ENCODE measurements at places on chromosomes 2 and 18.
A peak's percentile ranks its signal among the peaks of the same experiment; 100 is the strongest.

DNA sequence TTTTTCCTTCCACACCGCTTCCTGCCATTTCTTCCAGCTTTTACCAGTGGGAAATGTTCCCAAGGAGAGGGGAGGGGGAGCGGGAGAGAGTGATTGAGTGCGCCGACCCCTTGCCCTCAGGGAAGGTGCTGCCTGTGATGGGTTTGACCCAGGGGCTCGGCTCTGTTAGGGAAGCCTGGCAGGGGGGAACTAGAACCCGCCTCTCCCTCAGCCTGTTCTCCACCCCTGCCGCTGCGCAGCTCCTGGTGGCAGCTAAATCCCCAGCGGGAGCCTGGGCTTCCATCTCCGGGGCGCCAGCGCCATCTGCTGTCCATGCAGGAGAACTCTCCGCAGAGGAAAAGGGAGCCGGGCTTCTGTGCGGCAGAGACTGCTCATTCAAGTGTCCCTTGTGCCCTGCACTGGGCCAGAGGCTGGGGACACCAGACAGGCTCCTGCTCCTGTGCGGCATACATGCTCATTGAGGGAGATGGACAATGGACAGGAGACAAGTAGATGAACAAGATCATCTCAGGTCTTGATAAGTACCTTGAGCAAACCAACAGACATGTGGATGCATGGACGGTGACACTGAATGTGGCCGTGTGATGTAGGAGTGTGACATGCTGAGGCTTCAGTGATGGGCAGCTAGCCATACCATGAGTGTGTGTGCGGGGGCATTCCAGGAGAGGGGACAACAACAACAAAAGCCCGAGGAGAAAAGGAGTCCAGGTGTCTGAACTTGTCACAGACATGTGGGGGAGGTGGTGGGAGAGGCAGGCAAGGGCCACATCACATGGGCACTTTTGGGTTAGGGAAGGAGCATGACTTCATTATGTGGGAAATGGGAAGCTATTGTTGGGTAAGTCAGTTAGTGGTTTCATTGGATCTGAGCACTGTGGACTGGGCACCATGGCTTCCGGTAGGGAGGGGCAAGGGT lies 13.3 kb downstream of the CHPF start:
- DNase-seq, result peak; percentile 87
- no peak overlapping the region for H3K27ac ChIP-seq
- peaks cover 51% of the 10 kb centered on the region for H3K27me3 ChIP-seq

DNA sequence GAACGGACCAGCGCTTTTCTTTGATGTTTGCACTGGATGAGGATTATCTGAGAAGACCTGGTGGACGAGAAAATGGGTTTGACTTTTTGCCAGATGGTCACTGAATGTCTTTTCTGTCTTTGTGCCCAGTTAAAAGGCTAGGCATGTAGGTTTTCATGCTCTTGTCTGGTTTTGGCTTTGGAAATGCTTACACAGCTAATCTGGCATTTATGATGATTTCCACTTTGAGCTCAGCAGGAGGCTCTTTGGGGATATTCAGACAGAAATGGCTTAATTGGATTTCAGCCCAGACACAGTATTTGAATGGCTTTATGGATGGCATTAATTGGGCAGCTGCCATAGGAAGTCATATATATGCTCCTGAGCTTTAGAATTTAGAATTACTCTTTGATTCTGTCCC lies 59.6 kb downstream of the NCK2 start:
- H3K27ac ChIP-seq, result peak overlapping the region; percentile 71
- no peaks in the 10 kb centered on the region for H3K27me3 ChIP-seq
- H3K36me3 ChIP-seq, result peaks cover 67% of the 10 kb centered on the region
- H3K4me3 ChIP-seq, result no peak overlapping the region

DNA sequence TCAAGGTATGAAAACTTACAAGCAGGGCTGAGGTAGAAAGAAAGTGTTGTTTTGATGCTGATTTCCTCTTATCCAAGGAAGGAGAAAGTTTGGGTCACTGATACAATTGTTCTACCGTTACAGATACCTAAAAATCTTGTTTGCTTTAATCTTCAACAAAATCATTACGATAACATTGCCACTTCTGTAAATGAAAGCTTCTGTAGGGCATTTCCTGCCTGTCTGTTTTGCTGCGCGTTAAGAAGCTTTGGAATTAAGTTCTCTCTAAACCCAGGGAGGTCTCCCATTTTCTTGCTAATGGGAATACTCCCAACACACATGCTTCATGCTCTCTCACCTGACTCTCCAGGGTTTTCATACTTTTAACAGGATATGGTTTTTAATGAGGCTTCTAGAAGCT lies 258.5 kb downstream of the PTGR3 start:
- no peaks in the 10 kb centered on the region for H3K27me3 ChIP-seq
- no peak for DNase-seq
- H3K4me3 ChIP-seq, result no peak overlapping the region
- no peaks in the 10 kb centered on the region for H3K36me3 ChIP-seq

DNA sequence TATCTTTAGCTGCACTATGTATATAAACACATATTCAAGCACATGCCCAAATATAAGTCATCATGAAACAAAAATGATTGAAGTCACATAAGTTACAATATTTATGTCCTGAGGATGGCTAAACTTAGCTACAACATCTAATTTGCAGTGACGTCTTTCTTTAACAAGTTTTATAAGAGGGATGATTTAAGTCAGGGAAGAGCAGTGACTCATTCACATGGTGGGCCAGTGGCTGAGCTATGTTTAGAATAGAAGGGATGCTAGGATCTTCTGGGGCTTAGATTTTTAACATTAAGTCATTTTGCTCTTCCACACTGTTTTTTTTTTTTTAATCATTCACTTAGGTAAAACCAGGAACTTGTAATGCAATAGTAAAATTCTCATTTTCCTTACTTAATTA lies 22.3 kb downstream of the ADCYAP1 start:
- no peak overlapping the region for H3K27ac ChIP-seq
- no peak for DNase-seq
- no peaks in the 10 kb centered on the region for H3K4me1 ChIP-seq
- H3K27me3 ChIP-seq, result peaks cover 11% of the 10 kb centered on the region
- no peak overlapping the region for H3K4me3 ChIP-seq
- no peaks in the 10 kb centered on the region for H3K36me3 ChIP-seq

- no peaks in the 10 kb centered on the region for H3K27me3 ChIP-seq
- H3K36me3 ChIP-seq, result no peaks in the 10 kb centered on the region
- no peak for DNase-seq
- H3K4me1 ChIP-seq, result no peaks in the 10 kb centered on the region
- no peak overlapping the region for H3K27ac ChIP-seq
These were observed 16.7 kb downstream of the NOSTRIN start for GRCh38 chr2:168819050-168819715.

DNA sequence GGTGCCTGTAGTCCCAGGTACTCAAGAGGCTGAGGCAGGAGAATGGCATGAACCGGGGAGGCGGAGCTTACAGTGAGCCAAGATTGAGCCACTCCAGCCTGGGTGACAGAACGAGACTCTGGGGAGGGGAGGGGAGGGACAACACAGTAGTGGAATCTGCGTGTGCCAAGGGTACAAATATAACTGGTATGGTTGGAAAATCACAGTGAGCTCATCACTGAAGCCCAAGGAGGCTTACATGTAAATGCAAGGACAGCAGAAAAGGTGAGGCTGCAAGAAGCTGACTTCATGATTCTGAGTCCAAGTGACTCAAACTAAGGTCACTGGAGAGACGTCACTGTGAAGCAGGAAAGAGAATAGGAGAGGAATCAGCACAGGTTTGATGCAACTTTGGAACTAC lies 9.2 kb downstream of the SEPTIN10 start:
- no peaks in the 10 kb centered on the region for H3K36me3 ChIP-seq
- H3K27ac ChIP-seq, result no peak overlapping the region
- DNase-seq, result no peak
- H3K4me1 ChIP-seq, result no peaks in the 10 kb centered on the region

DNA sequence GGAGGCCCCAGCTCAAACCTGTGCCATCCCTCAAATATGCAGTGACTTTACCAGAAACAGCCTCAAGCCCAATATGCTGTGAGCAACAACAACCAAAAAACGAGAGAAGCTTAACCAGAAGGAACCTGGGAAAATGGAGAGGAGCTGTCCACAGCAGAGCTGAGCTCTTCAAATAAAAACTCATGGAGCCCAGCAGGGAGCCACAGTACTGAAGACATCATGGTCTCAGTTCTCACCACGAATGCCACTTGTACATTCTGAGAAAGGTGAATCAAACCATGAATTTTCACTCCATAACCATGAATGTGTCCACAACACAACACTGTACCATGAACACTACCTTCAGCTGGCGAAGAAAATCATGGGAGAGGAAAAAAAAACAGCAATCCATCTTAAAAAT lies 50.5 kb downstream of the KLHL14 start:
- H3K36me3 ChIP-seq, result no peaks in the 10 kb centered on the region
- H3K27ac ChIP-seq, result no peak overlapping the region
- H3K4me3 ChIP-seq, result no peak overlapping the region
- no peak for DNase-seq

DNA sequence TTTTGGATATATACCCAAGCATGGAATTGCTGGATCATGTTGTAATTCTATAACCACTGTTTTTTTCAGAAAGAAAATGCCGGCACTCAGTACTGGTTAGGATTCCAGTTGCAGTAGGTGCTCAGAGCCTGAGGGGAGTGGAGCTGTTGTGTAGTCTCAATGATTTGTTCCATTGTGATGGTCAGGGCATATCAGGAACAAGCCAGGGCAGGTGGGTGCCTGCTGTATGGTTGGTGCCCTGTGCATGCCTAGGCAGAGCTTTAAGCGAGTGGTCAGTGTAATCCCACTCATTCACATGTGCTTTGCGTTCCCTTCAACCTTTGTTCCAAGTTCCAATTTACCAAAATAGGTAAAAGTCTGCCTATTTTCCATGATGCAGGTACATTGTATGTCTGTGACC lies 100.9 kb downstream of the FHOD3 start:
- no peak for DNase-seq
- no peak overlapping the region for H3K27ac ChIP-seq
- H3K4me1 ChIP-seq, result no peaks in the 10 kb centered on the region
- no peaks in the 10 kb centered on the region for H3K36me3 ChIP-seq

DNA sequence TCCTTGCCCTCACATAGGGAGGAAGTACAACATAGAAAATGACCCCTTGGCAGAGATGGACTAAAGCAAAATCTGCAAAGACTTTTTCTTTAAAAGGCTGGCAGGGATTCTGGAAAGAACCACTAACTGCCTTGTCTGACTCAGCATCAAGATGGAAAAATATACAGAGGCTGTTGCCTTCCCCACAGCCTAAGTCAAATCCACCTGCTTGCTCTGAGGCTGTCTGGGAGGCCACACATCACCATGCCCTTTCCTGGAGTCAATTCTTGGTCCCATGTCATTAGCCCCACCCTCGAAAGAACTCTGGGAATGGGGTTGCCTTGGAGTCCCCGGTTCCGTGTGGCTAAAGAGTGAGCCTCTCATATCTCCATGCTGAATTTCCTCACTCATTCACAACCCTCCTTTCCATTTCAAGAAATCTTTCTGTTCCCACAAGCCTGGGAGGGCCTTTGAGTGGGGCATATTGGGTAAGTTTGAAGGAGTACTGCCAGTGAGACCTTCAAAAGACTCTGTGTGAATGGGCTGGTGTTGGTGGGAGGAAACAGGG lies 39.4 kb downstream of the BMP10 start:
- peaks cover 26% of the 10 kb centered on the region for H3K36me3 ChIP-seq
- DNase-seq, result no peak
- peak overlapping the region; percentile 39 for H3K4me3 ChIP-seq
- H3K4me1 ChIP-seq, result peaks cover 78% of the 10 kb centered on the region

GRCh38 chr2:183037553-183038340 lies 510 bp downstream of the NCKAP1 start:
- H3K4me3 ChIP-seq, result peak overlapping the region; percentile 70
- no peaks in the 10 kb centered on the region for H3K36me3 ChIP-seq
- H3K27me3 ChIP-seq, result peaks cover 62% of the 10 kb centered on the region
- H3K27ac ChIP-seq, result no peak overlapping the region

DNA sequence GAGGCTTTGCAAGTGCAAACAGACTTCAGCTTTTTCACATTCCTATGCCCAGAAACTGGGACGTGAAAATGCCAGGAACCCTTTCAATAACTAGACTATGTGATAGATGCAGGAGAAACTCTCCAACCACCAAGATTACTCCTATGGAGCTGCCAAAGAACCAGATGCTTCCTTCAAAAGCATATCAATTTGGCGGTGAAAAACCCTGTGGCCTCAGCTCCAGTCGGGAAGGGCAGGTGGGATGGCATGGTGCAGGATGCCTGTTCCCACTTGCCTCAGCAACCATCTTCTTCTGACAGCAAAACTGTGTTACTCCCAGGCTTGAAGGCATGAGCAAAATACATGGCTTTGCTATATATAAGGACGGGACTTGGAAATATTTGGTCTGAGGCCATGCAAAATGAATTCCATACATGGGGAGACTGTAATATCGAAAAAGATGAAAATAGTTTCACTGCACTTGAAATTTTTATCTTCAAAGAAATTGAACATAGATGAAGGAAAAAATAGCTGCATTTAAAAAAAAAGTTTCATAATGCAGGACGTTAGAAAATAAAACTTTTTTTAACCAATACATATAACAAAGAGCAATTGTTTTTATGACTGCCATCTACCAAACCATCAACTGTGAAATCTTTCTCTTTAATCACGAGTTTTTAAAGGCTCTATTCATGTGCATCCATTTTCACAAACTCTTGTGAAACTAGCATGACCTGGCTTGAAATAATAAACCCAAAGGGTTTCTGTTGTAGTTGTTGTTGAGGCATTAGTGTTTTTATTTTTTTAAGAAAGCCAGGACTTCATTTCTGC lies 99.1 kb downstream of the AFF3 start:
- no peaks in the 10 kb centered on the region for H3K27me3 ChIP-seq
- H3K4me3 ChIP-seq, result no peak overlapping the region
- DNase-seq, result no peak
- H3K4me1 ChIP-seq, result no peaks in the 10 kb centered on the region
- no peaks in the 10 kb centered on the region for H3K36me3 ChIP-seq

DNA sequence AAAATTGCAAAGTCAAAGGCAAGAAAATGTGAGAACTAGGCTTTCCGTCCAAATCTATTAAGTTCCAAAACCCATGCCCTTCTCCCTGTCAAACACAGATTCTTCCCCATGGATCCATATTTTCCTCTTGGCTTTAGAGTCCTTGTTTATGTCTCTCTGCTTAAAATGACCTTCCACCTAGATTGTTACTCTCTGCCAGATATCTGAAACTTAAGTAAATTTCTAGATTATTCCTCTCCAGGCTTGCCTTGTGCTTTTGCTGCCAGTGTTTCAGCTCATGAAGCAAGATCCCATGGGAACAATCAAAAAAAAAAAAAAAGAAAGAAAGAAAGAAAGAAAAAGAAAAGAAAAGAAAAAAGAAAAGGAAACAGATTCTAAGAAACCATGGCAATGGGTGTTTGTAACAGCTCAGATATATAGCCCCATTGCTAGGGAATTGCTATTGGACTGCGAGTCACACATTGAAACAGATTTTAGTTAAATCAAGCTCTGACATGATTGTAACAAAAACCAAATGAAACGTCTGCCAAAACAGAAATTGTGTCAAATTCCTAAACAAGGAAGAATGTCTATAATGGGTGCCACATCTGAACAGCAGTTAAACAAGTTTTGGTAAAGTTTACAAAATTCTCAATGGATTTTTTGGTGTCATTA lies 660.7 kb upstream of the CNTNAP5 start:
- H3K27me3 ChIP-seq, result no peaks in the 10 kb centered on the region
- H3K4me1 ChIP-seq, result no peaks in the 10 kb centered on the region
- H3K4me3 ChIP-seq, result no peak overlapping the region
- H3K36me3 ChIP-seq, result no peaks in the 10 kb centered on the region
- no peak for DNase-seq

GRCh38 chr2:72109904-72110303 lies 37.8 kb downstream of the CYP26B1 start:
- H3K4me3 ChIP-seq, result no peak overlapping the region
- H3K4me1 ChIP-seq, result no peaks in the 10 kb centered on the region
- H3K27me3 ChIP-seq, result peaks cover 11% of the 10 kb centered on the region
- no peak for DNase-seq
- H3K27ac ChIP-seq, result no peak overlapping the region

- no peaks in the 10 kb centered on the region for H3K4me1 ChIP-seq
- no peak overlapping the region for H3K27ac ChIP-seq
- no peak for DNase-seq
- H3K36me3 ChIP-seq, result no peaks in the 10 kb centered on the region
- H3K27me3 ChIP-seq, result no peaks in the 10 kb centered on the region
These were observed 235.0 kb downstream of the MYCN start for GRCh38 chr2:16175247-16175825.
